ENCODE measurements at places on chromosomes 13 and 19.

- no peak for DNase-seq
These were observed 85.2 kb upstream of the PCDH8 start for GRCh38 chr13:52933547-52934210.

GRCh38 chr19:16303755-16304154 lies 20.9 kb upstream of the KLF2 start:
- no peak for DNase-seq

DNA sequence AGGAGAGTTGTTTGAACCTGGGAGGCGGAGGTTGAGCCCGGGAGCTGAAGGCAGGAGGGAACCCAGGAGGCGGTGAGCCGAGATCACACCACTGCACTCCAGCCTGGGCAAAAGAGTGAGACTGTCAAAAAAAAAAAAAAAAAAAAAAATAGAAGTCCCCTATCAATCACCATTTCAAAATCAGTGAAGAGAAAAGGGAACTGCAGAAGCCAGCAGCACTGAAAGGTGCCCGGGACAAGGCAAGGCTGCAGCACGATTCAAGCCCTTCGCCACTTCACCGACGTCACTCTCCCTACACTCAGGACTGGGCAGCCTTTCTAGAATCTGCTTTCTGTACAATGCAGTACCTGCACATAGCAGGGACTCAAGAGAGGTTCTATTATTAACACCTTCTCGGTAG lies 21.9 kb upstream of the USP12 start:
- no peak for DNase-seq

DNA sequence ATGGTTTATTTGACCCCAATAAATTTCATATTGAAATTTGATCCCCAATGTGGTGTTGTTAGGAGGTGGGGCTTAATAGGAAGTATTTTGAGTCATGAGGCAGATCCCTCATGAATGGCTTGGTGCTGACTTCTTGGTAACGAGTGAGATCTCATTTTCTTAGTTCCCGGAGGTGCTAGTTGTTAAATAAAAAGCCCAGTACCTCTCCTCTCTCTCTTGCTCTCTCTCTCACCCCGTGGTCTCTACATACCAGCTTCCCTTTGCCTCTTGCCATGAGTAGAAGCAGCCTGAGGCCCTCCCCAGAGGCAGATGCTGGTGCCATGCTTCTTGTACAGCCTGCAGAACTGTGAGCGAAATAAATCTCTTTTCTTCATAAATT lies 39.4 kb upstream of the KATNAL1 start:
- no peak for DNase-seq

DNA sequence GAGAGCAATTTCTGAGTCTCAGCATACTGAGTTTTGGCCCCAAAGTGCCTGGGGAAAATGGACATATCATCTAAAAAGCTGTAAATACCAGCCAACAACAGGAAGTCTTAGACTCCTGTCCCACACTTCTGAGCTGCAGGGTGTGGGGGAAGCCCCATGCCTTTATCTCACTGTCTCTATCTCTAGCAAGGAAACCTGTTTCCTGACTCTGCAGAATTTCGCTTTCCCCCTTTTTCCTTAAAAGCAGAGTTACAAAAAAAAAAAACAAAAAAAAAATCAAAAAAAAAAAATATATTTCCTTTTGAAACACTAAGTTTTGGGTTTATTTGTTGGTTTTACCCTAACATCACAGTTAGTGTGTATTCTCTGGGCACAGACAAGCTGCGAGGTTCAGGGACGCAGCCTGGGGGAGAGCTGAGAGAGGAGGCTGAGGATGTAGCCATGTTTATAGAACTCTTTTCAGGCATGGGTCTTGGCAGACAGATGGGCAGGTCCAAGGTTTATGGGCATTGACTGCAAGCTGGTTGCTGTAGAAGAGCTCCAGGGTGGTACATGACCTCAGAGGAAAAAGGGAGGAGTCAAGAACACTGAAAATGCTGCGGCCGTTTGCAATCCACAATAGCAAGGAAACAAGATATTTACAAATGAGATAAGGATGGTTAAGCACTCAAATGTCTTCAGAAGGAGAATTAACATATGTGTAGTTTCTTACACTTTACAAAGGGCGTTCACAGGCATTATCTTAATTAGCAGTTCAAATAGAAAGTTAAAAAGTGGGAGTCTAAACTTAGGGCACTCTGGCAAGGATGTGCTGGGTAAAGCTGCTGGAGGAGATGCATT lies 4.9 kb downstream of the MBNL2 start:
- no peak for DNase-seq

DNA sequence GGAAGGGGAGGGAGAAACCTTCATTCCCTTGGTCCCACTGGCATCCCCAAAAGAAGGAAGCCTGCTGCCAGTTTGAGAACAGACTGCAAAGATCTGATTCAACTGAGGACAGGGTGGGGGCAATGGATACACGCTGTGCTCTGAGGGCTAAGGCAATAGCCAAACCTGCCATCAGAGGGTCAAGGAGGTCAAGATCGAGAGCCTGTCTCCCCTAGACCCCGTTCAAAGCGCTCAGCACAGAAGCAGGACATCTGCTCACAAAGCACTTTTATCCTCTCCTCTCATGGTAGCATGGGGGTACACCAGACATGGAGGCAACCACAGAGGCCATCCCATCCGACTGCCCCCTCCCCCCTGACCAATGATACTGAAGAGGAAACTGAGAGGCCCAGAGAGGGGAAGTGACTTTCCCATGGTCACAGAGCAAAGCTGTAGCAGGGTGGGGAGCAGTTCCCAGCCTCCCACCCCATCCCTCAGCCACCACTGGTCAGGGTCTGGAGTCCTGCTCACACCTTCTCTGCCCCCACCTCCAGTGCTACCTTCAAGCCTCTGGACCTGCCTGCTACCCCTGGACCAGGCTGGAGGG lies 11.1 kb downstream of the POU2F2 start:
- DNase-seq: no peak

DNA sequence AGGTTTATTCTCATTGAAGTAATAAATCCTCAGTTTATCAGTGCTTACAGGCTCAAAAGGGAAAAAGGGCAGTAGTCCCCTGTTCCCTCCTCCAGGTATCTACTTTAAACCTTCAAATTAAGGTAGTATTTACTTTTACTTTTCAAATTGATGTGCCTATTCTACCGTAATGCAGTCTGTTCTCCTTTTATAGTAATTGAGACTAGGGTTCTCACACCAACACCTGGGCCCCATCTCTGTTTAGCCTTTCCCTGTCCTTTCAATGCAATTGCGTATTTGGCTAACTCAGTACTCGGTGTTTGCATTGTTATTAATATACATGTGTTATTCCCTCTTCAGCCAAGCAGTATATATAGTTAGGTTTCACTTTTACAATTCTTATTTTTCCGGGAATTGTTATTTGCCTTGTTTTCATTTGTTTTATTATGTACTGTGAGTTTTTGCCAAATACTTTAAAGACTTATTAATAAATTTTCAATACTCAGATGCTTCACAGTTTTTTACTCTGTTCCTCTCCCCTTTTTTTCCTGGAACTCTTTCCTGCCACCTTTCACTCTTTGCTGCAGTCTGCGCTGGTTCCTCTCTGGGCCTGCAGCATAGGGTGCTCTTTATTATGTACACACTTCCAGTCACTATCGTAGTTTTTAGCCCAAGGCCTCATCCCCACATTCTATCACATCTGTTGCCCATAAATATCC lies 30.3 kb downstream of the USPL1 start:
- no peak for DNase-seq

DNA sequence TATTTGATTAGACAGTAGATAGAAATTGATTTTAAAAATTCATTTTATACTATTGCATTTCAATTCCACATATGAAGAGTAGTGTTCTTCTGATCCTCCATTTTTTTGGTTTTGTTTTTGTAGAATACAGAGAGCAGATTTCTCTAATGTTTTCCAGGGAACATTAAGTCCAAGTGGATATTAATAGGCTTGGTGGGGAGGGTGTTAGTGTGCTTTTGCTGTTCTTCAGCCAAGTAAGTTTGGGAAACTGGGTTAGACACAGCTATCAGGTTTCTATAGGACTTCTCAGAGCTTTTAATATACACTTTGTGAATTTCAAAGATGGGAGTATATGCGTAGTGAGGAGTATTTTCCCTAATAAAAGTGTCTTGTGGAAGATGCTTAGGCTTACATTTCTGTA lies 21.8 kb downstream of the NAA16 start:
- no peak for DNase-seq
